Activated CD4-positive, CD25-positive, alpha-beta regulatory T cell treated with anti-CD3 and anti-CD28 coated beads, Interleukin-2, amount 50 U/mL, for 24 hours (primary cell): ENCODE measurements at places on chromosomes 11 and 22.
A peak's percentile ranks its signal among the peaks of the same experiment; 100 is the strongest.

DNA sequence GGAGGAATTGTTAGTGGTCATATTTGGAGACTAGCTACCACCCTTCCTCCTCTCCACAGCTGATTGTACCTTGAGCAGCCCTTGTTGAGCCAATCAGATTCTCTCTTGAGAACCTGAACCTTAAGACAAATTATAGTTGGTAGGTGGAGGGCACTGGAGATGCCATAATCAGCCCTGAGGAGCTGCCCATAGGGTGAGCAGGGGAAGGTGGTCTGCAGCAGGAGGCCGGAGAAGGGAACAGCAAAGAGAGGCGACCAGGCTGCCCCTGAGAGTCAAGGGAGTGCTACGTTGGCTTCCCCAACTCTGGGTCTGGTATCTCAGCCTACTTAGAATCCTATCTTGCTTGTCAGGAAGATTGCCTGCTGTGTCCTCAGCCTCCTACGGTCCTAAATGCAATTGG is 2.7 kb upstream of the SDF2L1 start:
- ATAC-seq, result no peak

GRCh38 chr11:47705721-47706120 is 9.4 kb downstream of the AGBL2 start:
- ATAC-seq, result no peak

DNA sequence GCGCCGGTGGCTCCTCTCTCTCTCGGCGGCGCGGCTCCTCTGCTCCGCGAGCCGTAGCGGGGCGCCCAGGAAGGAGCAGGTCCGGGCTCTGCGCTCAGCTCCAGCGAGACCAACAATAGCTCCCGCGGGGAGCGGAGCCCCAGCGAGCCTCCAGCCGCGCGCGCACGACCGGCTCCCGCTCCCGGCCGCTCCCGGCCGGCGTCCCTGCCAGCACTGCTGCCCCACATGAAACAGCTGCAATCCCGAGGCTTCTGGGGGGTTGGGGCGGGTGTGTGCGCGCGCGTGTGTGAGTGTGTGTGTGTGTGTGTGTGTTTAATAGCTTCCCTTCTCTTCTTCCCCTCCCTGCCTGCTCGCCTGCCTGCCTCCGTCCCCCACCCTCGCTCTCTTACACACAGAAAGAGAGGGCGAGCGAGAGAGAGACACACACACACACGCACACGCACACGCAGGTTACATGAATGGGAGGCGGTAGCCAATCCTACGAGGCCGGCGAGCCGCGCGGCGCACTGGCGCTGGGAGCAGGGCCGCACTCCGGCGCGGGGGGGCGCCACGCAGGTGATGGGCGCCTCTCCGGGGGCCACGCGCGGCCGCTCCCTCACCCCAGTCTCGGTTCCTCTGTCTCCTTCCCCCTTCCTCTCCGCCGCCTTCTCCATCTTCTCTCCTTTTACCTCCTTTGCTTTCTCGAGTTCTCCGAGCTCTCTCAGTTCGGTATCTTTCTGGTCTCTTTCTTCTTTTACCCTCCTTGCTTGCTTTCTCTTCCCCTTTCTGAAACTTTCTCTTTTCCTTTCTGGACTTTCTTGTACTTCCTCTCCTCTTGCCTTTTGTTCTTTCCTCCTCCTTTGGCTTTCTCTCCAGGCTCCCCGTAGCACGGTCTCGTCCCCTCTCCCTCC is at the start of gene TENM4:
TSS of gene TENM4 (minus strand) at position 460 of the 890 bp plus-strand sequence. CDS start 371,086 bp downstream, outside the sequence.
- peak; percentile 27 for ATAC-seq

DNA sequence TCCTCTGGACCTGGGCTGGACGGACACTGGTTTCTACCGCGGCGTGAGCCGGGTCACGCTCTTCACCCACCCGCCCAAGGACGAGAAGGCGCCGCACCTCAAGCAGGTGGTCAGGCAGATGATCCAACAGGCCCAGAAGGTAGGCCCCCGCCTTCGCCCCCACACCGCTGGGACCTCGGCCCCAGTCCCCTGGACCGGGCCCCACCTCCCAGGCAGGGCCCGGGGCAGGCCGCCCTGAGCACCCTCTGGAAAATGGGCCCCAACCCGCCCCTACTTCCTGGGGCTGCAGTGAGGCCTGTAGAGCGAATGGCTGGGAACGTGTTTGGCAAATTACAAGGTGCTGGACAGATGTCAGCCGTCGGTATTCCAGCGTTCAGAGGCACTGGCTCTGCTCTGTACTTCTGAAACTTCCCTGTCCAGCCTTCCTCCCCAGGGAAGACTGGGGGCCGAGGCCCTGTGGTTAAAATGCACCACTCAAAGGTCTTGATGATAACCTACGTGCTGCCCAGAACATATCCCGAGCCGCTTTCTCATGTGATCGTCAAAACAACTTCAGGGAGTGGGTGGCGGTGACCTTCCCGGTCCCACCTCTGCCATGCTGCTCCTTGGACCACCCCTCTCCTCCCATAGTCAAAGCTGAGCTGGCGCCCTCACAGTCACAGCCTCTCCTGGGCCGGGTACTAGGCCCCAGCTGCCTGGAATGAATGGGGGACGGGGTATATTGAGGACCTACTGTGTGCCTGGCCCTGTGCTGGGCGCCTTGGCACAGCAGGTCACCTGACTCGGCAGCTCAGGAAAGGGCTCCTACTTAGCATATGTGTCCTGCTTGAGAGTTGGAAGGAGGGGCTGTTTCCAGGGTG is 869 bp downstream of the FAM83F start:
- no peak for ATAC-seq

DNA sequence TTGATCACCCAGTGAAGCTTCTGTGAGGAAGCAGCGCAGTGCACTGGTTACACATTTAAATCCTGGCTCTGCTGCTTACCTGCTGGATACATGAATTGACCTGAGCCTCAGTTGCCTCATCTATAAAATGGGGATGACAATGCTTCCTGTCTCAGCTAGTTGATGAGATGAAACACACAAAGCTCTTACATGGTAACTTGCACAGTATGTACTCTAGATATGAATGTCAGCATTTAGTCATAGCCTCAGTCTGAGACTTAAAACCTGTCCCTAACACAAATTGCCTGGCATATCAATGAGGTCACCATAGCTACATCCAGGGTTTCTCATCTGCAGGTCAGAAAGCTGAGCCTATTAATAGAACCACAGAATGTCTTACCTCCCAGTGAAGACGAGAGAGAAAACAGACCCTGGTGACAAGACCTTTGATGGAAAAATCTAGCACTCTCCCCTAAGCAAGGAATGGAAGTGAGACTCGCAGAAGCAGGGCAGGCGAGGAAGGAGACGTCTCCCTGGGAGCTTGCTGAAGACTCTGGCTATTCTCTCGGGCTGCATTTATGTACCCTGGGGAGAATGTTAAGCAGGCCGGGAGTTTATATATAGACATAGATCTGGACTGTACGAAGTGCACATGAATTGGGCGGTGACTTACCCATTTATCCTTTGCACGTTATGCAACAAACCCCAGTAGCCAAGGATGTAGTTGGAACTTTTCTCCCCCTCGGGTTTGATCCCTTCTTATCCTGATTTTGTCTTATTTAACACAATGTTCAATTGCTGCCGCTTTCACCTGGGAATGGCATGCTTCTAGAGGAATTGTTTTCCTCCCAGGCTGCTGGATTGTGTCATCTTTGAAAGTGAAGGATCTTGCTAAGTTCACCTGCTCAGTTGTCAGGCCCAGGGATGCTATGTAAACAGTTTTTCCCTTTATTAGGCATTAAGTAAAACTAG is 18.0 kb downstream of the SDHAF2 start:
- ATAC-seq, result peak; percentile 86

DNA sequence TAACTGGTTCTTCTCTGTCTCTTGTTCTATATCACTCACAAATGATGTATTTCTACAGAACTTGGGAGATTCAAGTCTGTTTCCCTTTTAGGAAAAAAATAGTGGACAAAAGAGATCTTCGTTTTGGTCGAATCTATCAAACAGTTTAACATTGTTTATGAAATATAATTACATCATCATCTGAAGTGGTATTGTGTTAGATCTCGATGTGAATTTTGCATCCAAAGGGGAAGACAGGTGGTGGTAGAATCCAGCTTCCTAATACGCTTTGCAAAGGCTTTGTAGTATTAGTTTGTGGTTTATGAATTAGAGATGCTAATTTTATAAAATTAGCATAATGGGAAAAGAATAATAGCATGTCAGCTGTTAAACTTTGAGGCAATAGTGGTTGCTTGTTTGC is 3.4 kb downstream of the SIK2 start:
- ATAC-seq, result no peak

DNA sequence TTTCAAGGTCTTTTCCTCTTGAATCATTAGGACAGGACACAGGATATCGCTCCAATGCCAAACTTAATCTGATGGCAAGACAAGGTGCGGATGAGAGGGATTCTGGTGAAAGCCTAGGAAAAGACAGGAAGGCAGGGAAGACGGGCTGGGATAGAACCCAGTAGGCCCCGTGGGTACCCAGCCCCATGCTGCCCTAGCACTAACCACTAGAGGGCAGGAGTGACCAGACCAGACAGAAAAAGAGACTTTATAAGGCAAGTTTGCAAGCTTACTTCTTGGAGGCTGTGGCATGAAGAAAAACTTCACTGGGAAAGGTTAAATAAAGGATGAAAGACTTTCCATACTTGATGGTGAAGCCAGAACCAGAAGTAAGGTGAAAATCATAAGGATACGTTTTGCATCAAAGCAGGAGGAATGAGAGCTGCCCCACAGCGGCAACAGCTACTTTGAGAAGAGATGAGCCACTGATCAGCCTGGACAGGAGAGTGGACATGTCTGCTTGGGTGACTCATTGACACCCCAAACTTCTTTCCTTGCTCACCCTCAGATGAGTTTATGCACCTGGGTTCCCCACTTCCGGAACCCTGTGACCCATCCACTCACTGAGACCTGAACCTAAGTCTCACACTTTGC is 39.8 kb downstream of the SYN3 start:
- no peak for ATAC-seq

DNA sequence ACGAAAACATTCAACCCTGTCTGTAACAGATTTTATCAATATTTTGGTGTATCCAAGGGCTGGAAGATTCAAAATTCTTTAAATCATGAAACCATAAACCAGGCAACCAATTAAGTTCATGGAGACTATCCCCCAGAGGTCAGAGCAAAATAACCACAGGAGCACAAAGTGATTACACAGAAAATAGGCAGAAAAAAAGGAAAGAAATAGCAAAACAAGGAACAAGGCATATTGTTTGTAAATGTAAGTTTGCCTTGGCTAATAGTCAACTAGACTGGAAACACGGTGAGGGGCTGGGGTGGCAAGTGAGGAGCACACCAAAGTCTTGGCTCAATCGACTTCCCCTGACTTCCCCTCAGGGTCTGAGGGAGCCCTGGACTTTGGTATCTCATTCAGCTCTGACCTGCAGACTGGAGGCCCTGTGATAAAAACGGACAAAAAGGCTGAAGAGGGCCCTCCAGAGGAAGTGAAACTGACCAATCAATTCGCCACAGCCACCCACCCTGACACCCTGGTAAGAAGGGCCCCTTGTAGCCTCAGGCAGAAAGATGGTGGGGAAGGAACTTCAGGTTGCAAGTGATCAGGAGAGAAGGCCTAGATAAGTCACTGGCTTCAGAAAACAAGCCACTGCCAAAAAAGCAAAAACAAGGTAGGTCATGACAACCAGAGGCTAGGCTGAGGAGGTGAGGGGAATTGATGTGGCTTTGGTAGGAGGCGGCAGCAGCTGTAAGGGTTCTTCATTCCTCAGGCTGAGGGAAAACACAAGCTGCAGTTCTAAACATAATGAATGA is 1.8 kb downstream of the SIK3 start:
- ATAC-seq, result peak; percentile 10

GRCh38 chr11:93099806-93100205 is 98.0 kb downstream of the SLC36A4 start:
- ATAC-seq, result no peak

- peak; percentile 58 for ATAC-seq
These were observed 20.8 kb upstream of the TXNRD2 start for GRCh38 chr22:19962246-19962908.

- ATAC-seq, result no peak
These were observed 18.9 kb downstream of the IFT27 start for GRCh38 chr22:36756746-36757655.

DNA sequence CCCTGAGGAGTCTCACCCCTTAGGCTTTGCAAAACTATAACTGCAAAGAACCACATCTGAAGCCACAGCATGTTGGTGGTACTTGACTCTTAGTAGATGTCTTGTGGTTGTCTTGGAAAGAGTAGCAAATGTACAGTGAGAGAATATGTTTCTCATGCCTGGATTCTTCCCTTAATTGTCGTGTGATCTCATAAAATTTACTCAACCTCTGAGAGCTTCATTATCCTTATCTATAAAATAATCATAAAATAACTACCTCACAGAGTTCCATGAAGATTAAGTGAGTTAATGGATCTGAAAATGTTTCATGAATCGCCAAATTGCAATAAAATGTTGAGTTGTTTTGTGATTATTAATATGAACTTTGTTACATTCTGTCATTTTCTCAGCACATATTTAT is 491.5 kb downstream of the METTL15 start:
- no peak for ATAC-seq

GRCh38 chr11:83033371-83033770 is 38.3 kb downstream of the RAB30 start:
- ATAC-seq, result no peak

DNA sequence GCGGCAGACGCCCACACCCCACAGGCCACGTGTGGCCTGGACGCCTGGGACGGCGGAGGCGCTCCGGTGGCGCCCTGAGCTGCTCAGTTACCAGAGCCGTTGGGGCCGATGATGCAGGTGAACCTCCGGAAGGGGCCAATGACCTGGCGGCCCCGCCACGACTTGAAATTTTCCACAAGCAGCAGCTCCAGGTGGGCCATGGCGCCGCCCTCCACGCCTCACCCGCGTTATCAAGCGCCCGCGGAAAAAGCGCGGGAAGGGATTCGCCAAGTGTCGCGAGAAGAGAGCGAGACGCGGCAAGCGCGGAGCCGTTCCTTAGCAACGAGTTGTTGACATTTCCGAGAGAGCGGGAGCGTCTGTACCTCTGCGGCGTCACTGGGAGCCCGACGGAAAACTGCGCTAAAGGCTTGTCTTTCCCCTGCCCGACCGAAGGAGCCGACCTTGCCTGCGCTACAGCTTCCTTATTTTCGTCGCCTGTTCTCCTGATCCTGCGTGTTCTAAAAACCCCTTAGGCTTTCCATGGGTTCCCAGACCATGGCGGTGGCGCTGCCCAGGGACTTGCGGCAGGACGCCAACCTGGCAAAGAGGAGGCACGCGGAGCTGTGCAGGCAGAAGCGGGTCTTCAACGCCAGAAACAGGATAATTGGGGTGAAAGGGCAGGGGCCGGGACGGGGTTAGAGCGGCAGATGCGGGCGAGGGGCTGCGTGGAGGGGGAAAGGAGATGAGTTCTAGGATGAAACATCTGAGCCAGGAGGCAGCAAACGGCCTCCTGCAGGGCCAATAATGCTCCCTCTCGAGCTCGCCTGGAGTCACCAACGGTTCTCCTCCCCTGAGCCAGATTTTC is at the start of the genes RIBC2 and SMC1B:
TSS of gene RIBC2 (plus strand) at position 326 of the 844 bp plus-strand sequence. CDS start at position 520, 194 bp downstream.
TSS of gene SMC1B (minus strand) at position 232 of the 844 bp plus-strand sequence. CDS start at position 200, 32 bp downstream.
- ATAC-seq, result peak; percentile 94

GRCh38 chr11:57467508-57468157 is 7.3 kb downstream of the RTN4RL2 start:
- ATAC-seq, result no peak
